Activated T-helper 1 cell treated with Interleukin-2 at 50 U/mL for 16 hours (primary cell): ENCODE measurements at places on chromosomes 2 and 18.

- DNase-seq = no peak
Observed at GRCh38 chr2:183022711-183023110, 15.5 kb downstream of the NCKAP1 start.

- DNase-seq = no peak
Observed at GRCh38 chr18:48687346-48688042, 148.7 kb downstream of the CTIF start.

GRCh38 chr2:70349921-70350685, 48.2 kb upstream of the FAM136A start:
- no peak for DNase-seq

- DNase-seq = no peak
Observed at GRCh38 chr2:11483806-11484617, 18.1 kb upstream of the E2F6 start.

- no peak for DNase-seq
Observed at GRCh38 chr2:7841751-7842150, 840.1 kb upstream of the ID2 start.

DNA sequence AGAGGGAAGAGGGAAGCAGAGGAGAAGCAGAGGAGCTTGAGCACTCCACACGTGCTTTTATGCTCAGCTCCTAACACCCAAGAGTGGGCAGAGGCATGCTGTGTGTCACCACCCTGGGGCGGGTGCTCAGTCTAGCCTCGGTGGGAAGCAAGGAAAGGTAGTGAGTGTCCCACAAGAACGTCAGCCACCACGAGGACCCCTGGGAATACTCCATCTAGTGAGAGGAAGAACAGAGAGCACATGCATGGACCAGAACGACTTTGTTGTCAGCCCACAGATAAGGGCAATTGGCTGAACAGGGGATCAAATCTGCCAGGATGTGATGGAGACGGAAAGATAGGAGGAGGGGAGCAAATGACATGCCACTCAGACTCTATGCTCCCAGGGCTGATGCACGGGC, 83.4 kb downstream of the XDH start:
- no peak for DNase-seq
